ENCODE measurements at places on chromosomes 2 and 18. TPM values are rescaled to one million over a fixed set of nuclear protein-coding genes. Genes with fewer than 3 reads are reported as not detected.

GRCh38 chr2:10028407-10028987 is 14.9 kb upstream of the KLF11 start:
- DNase-seq: no peak

DNA sequence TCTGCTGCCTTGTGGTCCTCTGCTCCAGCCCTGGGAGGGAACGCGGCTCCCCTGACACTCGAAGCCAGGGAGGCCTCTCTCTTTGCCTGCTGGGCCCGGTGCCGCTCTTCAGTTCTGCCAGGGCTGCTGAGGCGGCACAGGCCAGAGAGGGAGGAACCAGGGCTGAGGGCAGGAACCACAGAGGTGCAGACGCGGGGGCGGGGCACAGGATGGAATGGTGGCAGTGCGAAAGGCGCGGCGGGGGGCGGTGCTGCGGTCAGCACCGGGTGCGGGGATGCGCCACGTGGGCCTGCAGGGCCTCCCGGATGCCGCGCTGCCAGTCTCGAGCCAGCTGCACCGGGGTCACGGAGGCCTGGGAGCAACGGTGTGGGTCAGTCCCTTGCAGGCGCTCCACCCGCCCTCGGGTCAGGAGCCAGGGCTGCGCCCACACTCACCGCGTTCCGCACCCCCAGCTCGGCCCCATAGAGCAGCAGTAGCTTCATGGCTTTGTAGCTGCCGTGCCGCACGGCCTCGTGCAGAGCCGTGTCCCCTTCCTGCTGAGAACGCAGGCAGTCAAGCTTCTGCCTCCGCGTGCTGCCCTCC is 4.4 kb downstream of the ANKRD23 start:
- no peak for DNase-seq

GRCh38 chr2:48567671-48568070 is 37.7 kb downstream of the STON1 start:
- no peak for DNase-seq

GRCh38 chr18:39752351-39752750 is 2186.8 kb upstream of the CELF4 start:
- DNase-seq: no peak

DNA sequence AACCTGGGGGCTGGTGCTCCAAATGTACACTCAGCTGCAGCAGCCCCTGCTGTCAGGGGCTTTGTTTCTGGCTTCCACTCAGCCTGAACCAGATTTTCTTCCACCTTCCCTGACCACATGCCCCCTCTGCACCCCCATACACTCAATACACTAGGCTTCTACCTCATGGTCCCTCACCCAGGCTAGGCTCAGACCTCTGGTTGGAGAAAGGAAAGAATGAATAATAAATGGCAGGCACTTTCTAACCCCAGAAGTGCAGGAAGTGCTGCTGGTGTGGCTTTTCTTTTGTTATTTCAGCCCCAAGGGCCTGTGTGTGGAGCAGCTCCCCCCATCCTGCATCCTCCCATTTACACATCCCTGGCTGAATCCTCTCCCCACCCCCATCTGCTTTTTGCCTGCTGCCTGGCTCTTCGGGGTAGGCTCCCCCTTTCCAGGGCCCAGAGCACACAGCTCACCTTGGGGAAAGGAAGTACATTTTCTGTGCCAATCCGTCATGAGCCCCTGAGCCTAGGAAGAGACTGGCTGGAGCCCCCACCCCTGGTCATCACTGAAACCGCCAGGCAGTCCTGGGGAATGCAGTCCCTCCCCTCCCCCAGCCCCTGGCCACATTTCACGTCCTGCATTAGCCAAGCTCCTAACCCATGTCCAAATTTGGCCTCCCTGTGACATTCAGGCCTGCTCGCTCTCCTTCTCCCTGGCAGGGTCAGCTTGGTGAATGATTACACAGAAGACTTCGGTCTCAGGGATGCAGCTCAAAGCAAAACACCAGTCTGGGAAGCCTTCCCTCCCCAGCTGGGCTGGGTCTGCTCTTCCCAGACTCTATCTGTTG is 2.6 kb downstream of the DYSF start:
- peak; percentile 43 for DNase-seq

- DNase-seq: no peak
Observed at GRCh38 chr2:11738589-11739436, 7.6 kb upstream of the LPIN1 start.

The PRSS56 gene
- total RNA-seq: not detected

DNA sequence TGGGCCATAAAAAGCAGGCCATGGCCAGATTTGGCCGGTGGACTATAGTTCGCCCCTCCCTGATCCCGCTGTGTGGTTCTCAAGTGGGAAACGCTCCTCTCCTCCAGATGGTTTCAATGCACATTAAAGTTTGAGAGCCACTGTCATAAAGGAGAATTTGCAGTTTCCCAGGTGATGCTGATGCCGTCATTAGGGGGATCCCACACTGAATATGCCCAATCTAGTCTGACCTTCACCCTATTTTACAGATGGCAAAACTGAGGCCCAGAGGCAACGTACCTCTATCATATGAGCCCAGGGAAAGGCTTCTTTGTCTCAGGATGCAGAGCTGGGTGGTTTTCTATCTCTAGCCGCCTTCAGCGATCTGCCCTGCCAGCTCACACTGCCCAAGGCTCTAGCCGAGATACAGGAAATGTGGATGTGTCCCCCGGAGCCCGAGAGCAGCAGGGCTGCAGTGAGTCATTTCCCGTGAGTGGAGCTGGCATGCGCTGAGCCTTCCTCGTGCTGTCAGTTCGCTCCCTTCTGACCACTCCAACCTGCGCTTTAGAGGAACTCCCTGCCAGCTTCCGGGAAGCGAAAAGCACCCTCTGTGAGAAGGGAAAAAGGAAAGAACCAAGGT is 116.2 kb downstream of the SMAD7 start:
- DNase-seq: peak; percentile 82

The DIS3L2 gene
- 25.2 TPM for total RNA-seq
